ENCODE measurements at places on chromosomes 7 and 10.

GRCh38 chr7:132393789-132394261, 182.4 kb downstream of the PLXNA4 start:
- DNase-seq: peak; percentile 30

DNA sequence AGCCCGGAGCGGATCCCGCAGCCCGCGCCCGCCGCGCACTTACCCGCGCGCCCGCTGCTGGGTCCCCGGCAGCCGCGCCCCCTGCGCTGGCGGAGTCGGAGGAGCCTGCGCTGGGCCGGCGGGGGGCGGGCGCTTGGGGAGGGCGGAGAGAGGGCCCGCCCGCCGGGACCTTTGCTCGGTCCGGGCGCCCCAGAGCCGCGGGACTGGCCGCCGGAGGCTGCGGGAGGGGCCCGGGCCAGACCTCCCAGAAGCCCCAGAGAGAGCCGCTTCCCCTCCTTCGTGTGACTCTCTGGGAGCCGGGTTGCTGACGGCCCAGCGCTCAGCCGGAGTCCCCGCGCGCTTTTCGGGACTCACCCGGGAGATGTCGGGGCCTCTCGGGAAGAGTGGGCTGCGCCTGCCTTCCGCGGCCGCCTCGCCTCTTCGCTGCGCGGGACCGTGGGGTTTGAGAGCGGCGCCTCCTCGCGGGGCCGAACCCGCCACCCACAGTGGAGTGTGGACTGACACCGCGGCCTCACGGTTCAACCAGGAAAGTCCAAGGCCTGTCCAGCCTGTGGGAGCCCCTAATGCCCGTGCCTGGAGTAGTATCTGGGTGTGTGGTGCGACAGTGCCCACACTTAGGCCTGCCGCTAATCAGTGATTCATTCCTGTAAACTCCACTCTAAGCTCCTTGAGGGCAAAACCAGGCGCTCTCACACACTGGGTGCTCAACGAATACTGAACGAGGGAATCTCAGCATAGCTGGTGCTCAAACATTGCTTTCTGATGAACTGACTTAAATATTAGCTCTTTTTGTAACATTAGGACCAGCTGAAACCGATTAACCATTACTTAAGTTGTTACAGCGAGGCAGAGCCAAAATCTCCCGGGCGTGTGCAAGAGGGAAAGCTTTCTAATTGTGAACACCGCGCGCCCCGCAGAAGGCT, at the start of gene GSDME:
Gene GSDME (minus strand): TSS at position 112 of the 923 bp plus-strand sequence. CDS start 7,690 bp downstream, outside the sequence.
- peak; percentile 54 for DNase-seq

DNA sequence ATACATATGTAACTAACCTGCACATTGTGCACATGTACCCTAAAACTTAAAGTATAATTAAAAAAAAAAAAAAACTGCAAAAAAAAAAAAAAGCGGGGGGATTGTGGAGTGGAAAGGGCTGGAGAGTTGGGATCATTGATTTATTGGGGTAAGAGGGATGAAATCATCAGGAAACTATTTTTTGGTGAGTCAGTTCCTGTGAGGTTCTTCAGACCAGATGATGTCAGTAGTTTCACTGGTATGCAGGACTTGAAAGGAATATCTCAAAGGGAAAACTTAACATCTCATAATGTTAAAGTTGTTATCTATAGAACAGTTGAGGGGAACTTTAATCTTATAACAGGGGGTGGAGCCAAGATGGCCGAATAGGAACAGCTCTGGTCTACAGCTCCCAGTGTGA, 32.6 kb upstream of the TECTB start:
- DNase-seq: no peak

- DNase-seq: no peak
Measured at GRCh38 chr7:146943483-146943882, 826.9 kb downstream of the CNTNAP2 start.

- DNase-seq: no peak
Measured at GRCh38 chr7:102973096-102973802, 60.4 kb downstream of the LRRC17 start.

DNA sequence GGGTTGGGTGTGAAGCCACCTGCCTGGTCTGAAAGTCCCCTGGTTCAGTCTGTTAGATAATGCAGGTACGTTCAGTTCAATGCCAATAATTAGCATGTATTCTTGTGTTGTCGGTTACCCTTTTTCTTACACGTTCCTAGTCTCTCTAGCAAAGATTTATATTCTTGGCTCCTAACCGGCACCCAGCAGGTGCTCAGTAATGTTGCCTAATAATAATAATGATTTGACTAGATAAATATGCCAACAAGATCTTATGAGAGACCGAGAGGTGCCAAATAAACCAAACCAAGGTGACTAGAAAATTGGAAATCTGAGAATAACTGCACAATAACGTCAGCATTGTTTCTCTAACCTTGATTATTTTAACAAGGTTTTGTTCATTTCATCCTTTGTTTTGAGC, 1.1 kb upstream of the SMIM30 start:
- DNase-seq: no peak

DNA sequence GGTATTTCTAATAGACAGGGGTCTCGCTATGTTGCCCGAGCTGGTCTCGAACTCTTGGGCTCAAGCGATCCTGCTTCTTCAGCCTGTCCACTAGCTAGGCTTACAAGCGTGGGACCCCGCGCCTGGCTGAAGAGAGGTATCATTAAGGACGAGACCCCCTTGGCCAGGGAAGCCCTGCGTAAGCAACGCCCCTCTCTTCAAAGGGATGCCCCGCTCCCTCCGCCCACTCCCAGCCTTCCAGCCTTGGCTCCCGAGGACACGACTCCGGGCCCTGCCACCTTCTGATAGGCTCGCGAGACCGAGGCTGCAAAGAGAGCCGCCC, 220 bp upstream of the ZKSCAN5 start:
- DNase-seq: no peak

- DNase-seq: no peak
Measured at GRCh38 chr7:16921644-16922257, 40.0 kb upstream of the AGR3 start.

Data from midbrain (tissue), 1 donor.